NCI-H510A (cell line): ENCODE measurements at places on chromosomes 16 and 17.
A peak's percentile ranks its signal among the peaks of the same experiment; 100 is the strongest.

DNA sequence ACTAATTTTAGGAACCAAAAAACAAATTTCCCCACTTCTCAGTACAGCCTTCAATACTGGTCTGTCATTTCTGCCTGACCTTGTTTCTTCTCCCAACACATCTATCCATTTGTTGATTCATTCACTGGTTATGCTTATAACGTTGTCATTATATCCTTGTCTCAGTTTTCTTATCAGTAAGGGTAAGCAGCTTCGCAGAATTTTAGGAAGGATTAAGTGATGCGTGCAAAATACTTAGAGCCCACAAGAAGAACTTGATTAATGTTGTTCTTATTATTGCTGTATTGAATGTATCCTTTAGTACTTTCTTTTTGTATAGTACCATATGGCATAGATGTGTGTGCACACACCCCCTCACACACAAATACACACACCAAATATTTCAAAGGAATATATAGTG lies 403.5 kb upstream of the HSBP1 start:
- no peak for DNase-seq

DNA sequence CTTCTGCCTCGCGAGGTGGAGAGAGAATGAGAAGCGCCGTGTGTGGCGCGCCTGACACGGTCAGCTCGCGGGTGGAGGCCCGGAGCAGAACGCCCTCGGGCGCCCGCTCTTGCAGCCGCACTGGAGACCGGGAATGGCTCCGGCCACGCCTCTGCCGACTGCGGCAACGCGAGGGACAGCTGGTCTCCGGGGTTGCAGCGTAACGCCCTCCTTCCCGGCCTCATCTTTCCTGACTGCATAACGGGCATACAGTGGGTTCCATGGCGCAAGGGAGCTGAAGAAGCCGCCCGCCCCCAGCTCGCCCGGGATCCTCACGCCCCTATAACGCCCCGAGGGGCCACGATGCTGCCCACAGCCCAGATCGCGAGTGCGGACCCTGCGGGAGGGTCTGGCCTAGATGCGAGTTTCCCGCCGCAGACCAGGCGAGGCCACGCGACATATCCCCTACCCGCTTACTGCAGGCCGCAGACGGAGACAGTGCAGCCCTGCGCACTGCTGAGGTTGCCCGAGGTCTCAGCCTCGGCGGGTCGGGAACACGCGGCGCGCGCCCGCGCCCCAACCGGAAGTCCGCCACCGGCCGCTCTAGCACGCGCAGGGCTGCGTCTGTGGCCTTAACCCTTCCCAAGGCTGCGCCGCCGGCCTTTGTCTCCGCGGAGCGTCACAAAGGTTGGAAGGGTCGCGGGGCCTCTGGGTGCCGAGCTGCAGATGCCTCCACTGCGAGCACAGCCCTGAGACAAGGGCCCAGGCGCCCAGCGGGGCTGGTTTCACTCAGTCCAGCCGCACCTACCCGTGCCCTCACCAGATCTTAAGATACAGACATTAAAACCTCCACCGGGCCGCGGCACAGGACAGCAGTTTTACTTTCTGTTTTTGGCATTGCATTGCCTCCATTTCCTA lies 18.8 kb downstream of the BCL7C start:
- peak; percentile 95 for DNase-seq

- DNase-seq, result no peak
Measured at GRCh38 chr16:4922721-4923342, 14.1 kb downstream of the PPL start.

- DNase-seq, result no peak
Measured at GRCh38 chr17:61307905-61308886, 91.4 kb upstream of the TBX2 start.

- no peak for DNase-seq
Measured at GRCh38 chr17:50015146-50015545, 20.1 kb upstream of the DLX3 start.

DNA sequence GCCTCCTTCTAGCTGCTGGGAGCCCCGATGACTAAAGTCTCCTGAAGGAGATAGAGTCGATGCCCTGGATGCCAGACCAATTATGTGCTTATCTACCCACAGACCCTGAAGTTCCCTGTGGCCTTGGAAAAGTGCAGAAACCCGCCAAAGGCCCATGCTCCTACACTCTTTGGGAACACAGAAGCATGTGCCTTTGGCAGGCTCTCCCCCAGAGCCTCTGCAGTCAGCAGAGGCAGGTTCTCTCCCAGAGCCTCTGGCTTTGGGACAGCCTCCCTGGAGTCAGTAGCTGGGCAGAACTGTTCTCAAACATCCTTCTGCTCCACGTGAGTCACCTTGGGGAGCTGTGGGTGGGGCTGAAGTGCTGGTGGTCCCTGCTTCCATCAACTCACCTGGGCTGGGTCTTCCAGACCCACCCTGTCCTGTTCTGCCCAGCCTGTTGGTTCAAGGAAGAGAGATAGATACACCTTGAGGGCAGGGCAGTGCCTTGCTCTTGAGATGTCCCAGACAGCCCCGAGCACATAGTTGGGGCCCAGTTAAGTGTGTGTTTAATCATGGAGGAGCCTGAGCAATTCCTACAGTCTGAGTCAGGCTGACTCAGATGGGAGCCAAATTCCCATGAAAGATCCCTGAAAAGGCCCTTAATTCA lies 3.2 kb upstream of the CDK5RAP3 start:
- no peak for DNase-seq

DNA sequence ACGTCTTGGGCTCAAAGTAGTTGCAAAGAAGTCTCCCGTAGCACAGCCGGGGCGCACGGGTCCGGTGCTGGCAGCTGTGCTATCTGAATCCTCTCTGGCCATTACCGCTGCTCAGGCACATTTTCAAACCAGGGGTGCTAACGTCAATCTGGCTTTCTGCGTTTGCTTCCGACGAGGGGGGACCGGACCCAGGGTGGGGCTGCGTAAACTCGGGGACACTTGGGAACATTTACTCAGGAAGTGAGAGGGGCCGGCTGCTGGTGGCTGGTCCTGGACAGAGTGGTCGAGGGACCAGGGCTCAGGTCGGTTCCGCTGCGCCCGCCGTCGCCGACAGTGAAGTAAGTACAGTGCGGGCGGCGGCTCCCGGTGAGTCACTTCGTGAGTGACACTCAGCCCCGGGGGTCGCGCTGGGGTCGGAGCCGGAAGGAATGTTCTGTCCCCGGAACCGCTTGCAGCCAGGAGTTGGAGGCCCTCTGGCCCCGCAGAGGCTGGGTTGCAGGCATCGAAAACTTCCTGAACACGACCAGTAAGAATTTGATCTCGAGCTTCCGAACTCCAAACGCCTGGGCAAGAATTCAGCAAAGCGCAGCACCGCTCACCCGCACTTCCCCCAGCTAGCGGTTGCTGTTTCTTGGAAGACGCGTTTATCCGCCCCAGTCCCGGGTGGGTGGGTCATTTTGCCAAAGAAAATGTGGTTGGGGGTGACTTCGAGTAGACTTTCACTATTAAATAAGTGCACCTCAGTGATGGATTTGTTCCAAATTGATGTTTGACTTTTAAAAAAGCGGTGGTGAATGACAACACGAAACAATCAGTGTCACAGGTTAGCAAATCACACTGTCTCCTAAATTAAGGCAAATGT lies 1.4 kb upstream of the HS3ST3B1 start:
- no peak for DNase-seq

- no peak for DNase-seq
Measured at GRCh38 chr16:27273330-27273669, 4.7 kb upstream of the NSMCE1 start.

DNA sequence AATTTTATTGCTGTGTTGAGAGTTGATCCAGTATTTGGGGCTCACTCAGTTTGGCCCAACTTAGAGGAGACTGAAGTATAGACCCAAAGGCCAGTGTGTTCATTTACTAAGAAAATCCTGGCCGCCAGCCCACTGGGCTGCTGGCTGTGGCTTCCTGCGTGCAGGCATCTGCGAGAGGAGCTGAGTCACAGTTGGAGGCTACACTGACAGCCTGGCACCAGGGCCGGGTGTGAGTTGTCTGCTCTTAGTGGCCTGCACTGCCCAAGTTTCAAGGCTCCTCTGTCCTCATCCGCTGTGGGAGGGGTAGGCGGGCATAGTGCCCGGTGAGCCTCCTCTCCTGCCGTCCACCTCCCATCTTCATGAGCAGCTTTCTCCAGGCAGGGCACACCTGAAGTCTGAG lies 54.2 kb downstream of the PLD6 start:
- DNase-seq, result no peak

GRCh38 chr17:66946251-66946650 lies 18.3 kb upstream of the CACNG4 start:
- DNase-seq, result no peak

GRCh38 chr17:63291258-63291657 lies 154.8 kb downstream of the CYB561 start:
- no peak for DNase-seq

DNA sequence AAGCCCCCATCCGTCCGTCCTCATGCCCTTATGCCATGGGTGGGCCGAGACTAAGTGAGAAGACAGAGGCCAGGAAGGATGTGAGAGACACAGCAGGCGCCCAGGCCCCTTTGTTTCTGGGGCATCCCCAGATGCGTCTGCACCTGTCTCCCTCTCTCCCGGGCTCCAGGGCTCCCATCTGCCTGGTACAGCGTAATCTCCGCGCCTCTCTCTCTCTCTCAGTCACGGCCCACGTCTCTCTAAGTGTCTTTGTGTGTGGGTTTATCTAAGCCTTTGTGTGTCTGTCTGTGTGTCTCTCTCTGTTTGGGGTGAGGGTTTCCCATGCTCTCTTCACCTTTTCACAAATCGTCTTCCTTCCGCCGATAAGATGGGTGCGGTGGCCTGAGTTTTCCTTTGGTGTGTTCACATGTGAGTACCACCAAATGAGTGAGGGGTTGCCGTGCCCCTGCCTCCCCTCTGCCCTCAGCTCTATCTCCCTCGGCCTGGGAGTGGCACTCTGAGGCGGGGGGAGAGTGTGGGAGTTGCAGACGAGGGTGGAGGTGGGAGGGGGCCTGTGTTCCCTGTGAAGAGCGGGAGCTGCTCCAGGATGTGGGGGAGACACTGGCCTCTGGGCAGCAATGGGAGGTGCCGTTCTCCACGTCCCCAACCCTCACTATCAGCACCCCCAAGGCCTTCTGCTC lies 25.8 kb upstream of the ABCC3 start:
- DNase-seq, result peak; percentile 48

GRCh38 chr16:54106057-54106456 lies 180.5 kb downstream of the IRX3 start:
- no peak for DNase-seq
